Spleen (tissue), 13 donors: ENCODE measurements at places on chromosomes 6 and 20. TPM values are rescaled to one million over a fixed set of nuclear protein-coding genes. Genes with fewer than 3 reads are reported as not detected.

GCNT2 gene
- 27.2 TPM for total RNA-seq

RREB1 gene
- 53.8 TPM for total RNA-seq

NR2E1 gene
- not detected for total RNA-seq

SMIM26 gene
- total RNA-seq, result 94.3 TPM

FRK gene
- total RNA-seq, result 2.8 TPM

KIF13A gene
- 32.0 TPM for total RNA-seq

DLL1 gene
- 56.8 TPM for total RNA-seq

STXBP5 gene
- 36.2 TPM for total RNA-seq

MYB gene
- 6.6 TPM for total RNA-seq

HLA-DQA1 gene
- total RNA-seq, result 184 TPM

CAGE1 gene
- not detected for total RNA-seq

WFDC5 gene
- not detected for total RNA-seq

C6orf15 gene
- total RNA-seq, result not detected

VSTM2L gene
- 12.9 TPM for total RNA-seq

ZNF292 gene
- total RNA-seq, result 76.2 TPM

CD40 gene
- total RNA-seq, result 44.2 TPM

PTGIS gene
- 0.83 TPM for total RNA-seq

EYA2 gene
- total RNA-seq, result 0.76 TPM

FAM110A gene
- 25.7 TPM for total RNA-seq

NKX2-4 gene
- total RNA-seq, result not detected

PACSIN1 gene
- 1.5 TPM for total RNA-seq

DAAM2 gene
- 110 TPM for total RNA-seq

HLA-DOA gene
- 48.0 TPM for total RNA-seq

TPBG gene
- total RNA-seq, result 10.8 TPM

TEAD3 gene
- total RNA-seq, result 6.2 TPM

ADGRB3 gene
- total RNA-seq, result 1.5 TPM

MOG gene
- not detected for total RNA-seq

C20orf202 gene
- total RNA-seq, result 1.0 TPM

FAM217A gene
- total RNA-seq, result not detected

TRIM31 gene
- total RNA-seq, result not detected

GSTA2 gene
- not detected for total RNA-seq

TMEM74B gene
- 0.46 TPM for total RNA-seq

SLPI gene
- 19.6 TPM for total RNA-seq

BCAS1 gene
- total RNA-seq, result not detected

ZKSCAN3 gene
- 8.3 TPM for total RNA-seq

OOEP gene
- not detected for total RNA-seq

ULBP1 gene
- not detected for total RNA-seq

TREM1 gene
- 15.3 TPM for total RNA-seq

POU5F1 gene
- 2.1 TPM for total RNA-seq

MICB gene
- 15.0 TPM for total RNA-seq

LPA gene
- not detected for total RNA-seq

PSORS1C1 gene
- total RNA-seq, result 1.2 TPM

GPX5 gene
- total RNA-seq, result not detected

PSMA7 gene
- 180 TPM for total RNA-seq

GGTLC1 gene
- total RNA-seq, result not detected

ENPP1 gene
- total RNA-seq, result 3.0 TPM

COL21A1 gene
- total RNA-seq, result 2.9 TPM

NFS1 gene
- total RNA-seq, result 25.6 TPM

TFAP2D gene
- total RNA-seq, result not detected

MDFI gene
- not detected for total RNA-seq

ZBTB24 gene
- total RNA-seq, result 11.1 TPM

LY6G5C gene
- 5.8 TPM for total RNA-seq

GNAS-AS1 gene
- not detected for total RNA-seq

INSM1 gene
- not detected for total RNA-seq

MTG2 gene
- total RNA-seq, result 28.5 TPM

PIGU gene
- 20.4 TPM for total RNA-seq

KIFC1 gene
- 8.6 TPM for total RNA-seq
